Activated T-helper 2 cell treated with anti-CD3 and anti-CD28 coated beads, Interferon-gamma antibody, Interleukin-2, Interleukin-4, amounts not matched to agents 10 μg/mL and 5 μg/mL and 100 μg/mL, durations not matched to agents 14 hours and 24 hours and 36 hours (primary cell): ENCODE measurements at places on chromosomes 3 and 15. TPM values are rescaled to one million over a fixed set of nuclear protein-coding genes. Genes with fewer than 3 reads are reported as not detected.
A peak's percentile ranks its signal among the peaks of the same experiment; 100 is the strongest.

DNA sequence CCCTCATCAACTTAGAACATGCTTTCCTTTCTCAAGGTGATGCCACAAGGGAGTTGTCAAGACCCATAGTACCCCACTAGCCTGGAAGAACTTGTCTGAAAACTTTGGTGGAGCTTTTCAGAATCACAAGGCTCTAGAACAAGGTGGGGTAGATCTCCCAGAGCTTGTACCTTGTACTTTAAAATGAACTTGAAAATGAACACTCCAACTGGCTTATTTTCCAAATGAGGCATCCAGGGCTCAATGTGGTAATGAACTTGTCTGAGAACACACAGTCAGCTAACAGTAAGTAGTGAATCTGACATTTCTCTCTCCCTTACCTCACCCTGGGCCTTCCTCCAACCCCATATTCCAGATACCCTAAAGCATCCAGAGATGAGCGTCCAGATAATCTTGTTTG lies 81.8 kb upstream of the THBS1 start:
- no peak overlapping the region for H3K4me3 ChIP-seq
- H3K4me1 ChIP-seq, result peaks cover 17% of the 10 kb centered on the region
- H3K36me3 ChIP-seq, result no peaks in the 10 kb centered on the region

- peaks cover 13% of the 10 kb centered on the region for H3K27me3 ChIP-seq
- H3K4me3 ChIP-seq, result no peak overlapping the region
- no peaks in the 10 kb centered on the region for H3K36me3 ChIP-seq
- H3K27ac ChIP-seq, result no peak overlapping the region
- H3K4me1 ChIP-seq, result no peaks in the 10 kb centered on the region
Observed at GRCh38 chr15:81442454-81442853, 68.4 kb upstream of the TMC3 start.

DNA sequence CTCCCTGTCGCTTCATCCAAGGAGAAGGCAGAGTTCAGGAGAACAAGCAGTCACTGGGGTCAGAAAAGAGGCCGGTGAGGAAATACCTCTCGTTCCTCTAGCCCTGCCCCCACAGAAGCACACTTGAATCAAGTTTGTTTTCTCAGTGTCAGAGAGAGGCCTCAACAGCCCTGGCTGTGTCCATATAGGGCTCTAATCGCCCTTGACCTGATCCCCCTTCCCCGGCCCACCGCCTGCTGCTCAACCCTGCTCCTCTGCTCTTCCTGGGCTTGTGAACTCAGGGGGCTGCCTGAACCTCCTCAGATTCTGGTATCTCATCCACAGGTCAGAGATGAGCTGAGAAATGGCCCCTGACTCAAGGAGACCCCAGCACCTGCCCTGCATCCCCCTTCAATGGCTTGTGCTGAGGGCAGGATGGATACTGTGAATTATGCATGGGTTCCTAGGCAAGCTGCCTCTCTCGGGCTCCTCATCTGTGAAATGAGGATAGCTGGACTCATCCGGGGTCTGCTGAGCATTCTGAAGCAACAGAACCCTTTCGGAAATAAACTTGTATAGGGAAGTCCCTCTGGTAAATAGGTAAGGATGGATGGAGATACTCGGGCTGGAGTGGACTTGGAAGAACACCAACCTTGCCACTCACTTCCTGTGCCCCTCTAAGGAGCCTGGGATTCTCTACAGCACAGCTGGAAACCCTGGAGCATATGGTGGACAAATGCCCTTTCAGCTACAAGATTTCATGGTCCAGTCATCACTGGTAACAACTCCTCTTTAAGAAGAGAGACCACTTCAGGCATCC lies 147.5 kb downstream of the STT3B start:
- H3K4me3 ChIP-seq, result no peak overlapping the region
- H3K27ac ChIP-seq, result no peak overlapping the region
- H3K27me3 ChIP-seq, result no peaks in the 10 kb centered on the region

- peak overlapping the region; percentile 93 for H3K27ac ChIP-seq
- H3K36me3 ChIP-seq, result peaks cover 53% of the 10 kb centered on the region
- no peak overlapping the region for H3K4me3 ChIP-seq
- peaks cover 46% of the 10 kb centered on the region for H3K4me1 ChIP-seq
- no peaks in the 10 kb centered on the region for H3K27me3 ChIP-seq
- no peak for DNase-seq
Observed at GRCh38 chr15:89179966-89180875, 41.2 kb downstream of the RLBP1 start.

DNA sequence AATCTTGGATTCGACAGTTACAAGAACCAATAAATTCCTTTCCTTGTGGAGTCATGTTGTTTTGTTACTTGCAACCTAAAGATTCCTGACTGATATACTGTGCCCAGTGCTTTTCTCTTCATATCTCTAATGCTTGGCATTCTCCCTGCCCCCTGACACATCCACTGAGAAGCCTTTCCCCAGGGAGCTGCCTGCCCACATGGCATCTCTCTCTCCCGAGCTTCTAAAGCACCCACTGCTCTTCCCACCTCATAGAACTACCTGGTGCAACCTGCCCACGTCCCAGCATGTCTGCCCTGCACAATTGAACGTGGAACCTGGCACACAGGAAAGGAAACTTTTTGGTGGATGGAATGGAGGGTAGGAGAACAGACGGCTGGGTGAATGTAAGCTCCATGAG lies 6.8 kb downstream of the CYP8B1 start:
- H3K27me3 ChIP-seq, result peaks cover 3% of the 10 kb centered on the region
- no peaks in the 10 kb centered on the region for H3K36me3 ChIP-seq
- no peak for DNase-seq

DNA sequence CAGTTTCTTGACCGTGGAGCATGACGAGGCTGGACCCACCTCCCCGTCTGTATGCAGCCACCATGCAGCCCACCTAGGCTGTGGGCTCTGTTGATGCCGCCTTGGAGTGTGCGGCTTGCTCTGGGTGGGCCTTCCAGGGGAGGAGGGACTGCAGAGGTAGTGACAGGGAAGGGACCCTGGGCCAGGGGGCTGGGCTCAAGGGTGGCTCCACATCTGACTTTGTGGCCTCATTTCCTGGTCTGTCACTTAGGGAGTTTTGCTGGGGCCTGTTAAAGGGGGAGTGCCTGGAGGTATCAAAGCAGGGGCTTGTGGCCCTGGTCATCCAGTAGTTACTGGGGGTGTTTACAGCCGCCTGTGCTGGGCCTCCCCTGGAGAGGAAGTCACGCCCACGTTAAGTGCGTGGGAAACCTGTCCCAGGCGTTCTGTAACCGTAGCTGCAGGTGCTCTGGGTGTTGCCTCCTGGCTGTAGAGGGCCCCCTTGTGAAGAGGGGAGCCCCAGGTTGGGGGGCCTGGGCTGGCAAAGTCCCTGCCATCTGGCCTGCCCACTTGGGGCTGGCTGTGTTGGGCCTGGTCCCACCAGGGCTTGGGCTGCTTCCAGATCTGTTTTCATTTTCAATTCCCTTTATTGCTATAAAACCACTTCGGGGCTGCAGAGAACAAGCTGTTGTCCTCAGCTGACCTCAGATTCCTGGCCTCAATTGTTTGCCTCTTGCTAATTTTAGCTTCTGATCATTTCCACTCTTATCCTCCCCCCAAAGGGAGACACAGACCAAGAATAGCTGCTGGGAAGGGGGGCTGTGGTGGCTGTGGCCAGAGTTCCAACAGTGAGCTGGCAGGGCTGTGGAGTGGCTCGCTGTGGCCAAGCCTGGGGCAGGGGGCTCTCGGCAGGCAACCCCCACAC lies 26.5 kb downstream of the KLF13 start:
- peaks cover 81% of the 10 kb centered on the region for H3K4me1 ChIP-seq
- H3K27ac ChIP-seq, result peak overlapping the region; percentile 93
- no peaks in the 10 kb centered on the region for H3K27me3 ChIP-seq
- DNase-seq, result no peak

DNA sequence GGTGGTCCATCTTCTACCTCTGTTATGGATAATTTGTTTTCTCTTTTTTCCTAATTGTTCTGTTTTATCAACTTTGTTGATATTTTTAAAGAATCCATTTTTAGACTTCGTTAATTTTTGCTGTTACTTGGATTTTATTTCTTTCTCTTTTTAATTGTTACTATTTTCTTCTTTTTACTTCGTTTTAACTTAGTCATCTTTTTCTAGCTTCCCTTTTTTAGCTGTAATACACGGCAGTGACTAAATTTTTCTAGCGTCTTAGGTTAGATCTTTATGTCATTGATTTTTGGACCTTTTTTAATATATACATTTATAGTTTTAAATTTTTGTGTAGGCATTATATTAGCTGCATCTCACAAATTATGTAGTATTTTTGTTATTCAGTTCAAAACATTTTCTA lies 33.1 kb downstream of the ARIH2 start:
- no peak for DNase-seq
- peaks cover 15% of the 10 kb centered on the region for H3K36me3 ChIP-seq
- H3K4me1 ChIP-seq, result peaks cover 12% of the 10 kb centered on the region
- no peak overlapping the region for H3K27ac ChIP-seq

GRCh38 chr3:55521738-55522421 lies 34.8 kb upstream of the WNT5A start:
- H3K4me1 ChIP-seq, result no peaks in the 10 kb centered on the region
- DNase-seq, result no peak
- no peak overlapping the region for H3K4me3 ChIP-seq
- no peaks in the 10 kb centered on the region for H3K36me3 ChIP-seq
- no peak overlapping the region for H3K27ac ChIP-seq

- peaks cover 12% of the 10 kb centered on the region for H3K4me1 ChIP-seq
- peaks cover 7% of the 10 kb centered on the region for H3K27me3 ChIP-seq
- no peak overlapping the region for H3K27ac ChIP-seq
- peaks cover 18% of the 10 kb centered on the region for H3K36me3 ChIP-seq
Observed at GRCh38 chr3:141735770-141736465, 2.2 kb upstream of the RNF7 start.

- H3K4me3 ChIP-seq, result no peak overlapping the region
- no peak for DNase-seq
- no peaks in the 10 kb centered on the region for H3K27me3 ChIP-seq
- H3K36me3 ChIP-seq, result no peaks in the 10 kb centered on the region
Observed at GRCh38 chr3:74423867-74424266, 190.6 kb downstream of the CNTN3 start.

The AGTR1 gene
- total RNA-seq, result not detected in 2 replicates

GRCh38 chr3:173395073-173395411 lies 2.5 kb upstream of the NLGN1 start:
- peak overlapping the region; percentile 76 for H3K4me3 ChIP-seq
- peaks cover 58% of the 10 kb centered on the region for H3K27me3 ChIP-seq

The MOBP gene
- 0.14 TPM in 1 of 2 replicates, not detected in the other for total RNA-seq

- H3K4me1 ChIP-seq, result peaks cover 47% of the 10 kb centered on the region
- DNase-seq, result no peak
- peak overlapping the region; percentile 7 for H3K4me3 ChIP-seq
- H3K36me3 ChIP-seq, result peaks cover 2% of the 10 kb centered on the region
- H3K27me3 ChIP-seq, result no peaks in the 10 kb centered on the region
Observed at GRCh38 chr15:72786676-72787345, 3.3 kb upstream of the ADPGK start.

The PRR20G gene
- not detected in 2 replicates for total RNA-seq

DNA sequence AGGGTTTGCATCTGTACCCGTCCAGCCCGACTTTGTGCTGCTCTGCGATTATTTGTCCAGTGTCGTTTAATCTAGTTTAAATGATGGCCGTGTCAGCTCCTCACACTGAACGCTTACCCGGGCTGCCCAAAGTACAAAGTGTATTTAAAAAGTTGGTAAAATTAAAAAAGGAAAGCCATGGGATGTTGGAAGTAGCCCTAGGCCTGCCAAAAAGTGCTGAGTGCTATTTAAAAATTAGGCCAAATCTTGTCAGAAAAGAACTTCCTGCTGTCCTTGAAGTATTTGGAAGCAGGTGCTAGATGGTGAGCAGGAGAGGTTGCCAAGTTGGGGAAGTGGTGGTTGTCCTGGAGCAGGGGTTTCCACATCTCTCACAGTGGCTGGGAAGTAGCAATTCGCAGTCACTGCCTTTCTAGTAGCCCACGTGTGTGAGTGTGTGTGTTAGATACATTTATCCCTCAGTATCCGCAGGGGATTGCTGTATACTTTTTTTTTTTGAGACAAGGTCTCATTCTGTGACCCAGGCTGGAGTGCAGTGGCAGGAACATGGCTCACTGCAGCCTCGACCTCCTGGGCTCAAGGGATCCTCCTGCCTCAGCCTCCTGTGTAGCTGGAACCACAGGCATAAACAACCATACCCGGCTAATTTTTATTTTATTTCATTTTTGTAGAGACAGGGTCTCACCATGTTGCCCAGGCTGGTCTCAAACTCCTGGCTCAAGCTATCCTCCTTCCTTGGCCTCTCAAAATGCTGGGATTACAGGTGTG lies 664 bp downstream of the PPCDC start:
- peaks cover 11% of the 10 kb centered on the region for H3K4me1 ChIP-seq
- H3K27ac ChIP-seq, result peak overlapping the region; percentile 94
- H3K36me3 ChIP-seq, result peaks cover 7% of the 10 kb centered on the region
- H3K27me3 ChIP-seq, result no peaks in the 10 kb centered on the region
- peak overlapping the region; percentile 96 for H3K4me3 ChIP-seq

DNA sequence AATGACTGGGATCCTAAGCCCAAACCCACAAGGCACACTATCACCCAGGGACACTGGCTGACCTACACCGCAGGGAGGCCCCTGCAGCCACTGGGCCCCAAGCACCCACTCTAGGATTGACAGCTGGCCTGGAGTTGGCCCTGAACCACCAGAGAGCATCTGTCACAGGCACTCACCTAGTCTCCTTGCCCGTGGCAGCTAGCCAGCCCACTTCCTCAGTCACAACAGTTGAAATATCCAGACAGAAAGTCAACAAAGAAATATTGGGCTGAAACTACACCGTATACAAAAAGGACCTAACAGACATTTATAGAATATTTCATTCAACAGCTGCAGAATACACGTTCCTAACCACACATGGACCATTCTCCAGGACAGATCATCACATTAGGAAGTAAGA lies 5.2 kb upstream of the SPINK8 start:
- no peak overlapping the region for H3K27ac ChIP-seq
- no peak overlapping the region for H3K4me3 ChIP-seq
- DNase-seq, result no peak
- peaks cover 23% of the 10 kb centered on the region for H3K27me3 ChIP-seq

The KNG1 gene
- not detected in 2 replicates for total RNA-seq

DNA sequence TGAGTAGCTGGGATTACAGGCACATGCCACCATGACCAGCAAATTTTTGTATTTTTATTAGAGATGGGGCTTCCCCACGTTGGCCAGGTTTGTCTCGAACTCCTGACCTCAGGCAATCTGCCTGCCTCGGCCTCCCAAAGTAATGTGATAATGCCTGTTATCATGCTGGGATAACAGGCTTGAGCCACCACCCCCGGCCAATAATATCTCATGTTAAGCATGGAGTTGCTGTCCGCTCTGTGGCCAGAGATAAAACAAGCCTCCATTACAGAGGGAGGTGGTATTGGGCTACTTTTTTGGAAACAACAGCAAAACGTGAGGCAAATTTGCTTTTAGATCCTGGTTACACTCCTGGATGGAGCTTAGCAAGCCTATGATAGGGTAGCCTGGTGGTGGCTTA lies 32.9 kb upstream of the ALG1L2 start:
- no peak overlapping the region for H3K27ac ChIP-seq
- no peaks in the 10 kb centered on the region for H3K4me1 ChIP-seq
- no peak for DNase-seq
- H3K36me3 ChIP-seq, result no peaks in the 10 kb centered on the region
- no peak overlapping the region for H3K4me3 ChIP-seq
- H3K27me3 ChIP-seq, result no peaks in the 10 kb centered on the region

The EPHB1 gene
- 0.71 and 1.5 TPM in 2 replicates for total RNA-seq

- H3K27me3 ChIP-seq, result no peaks in the 10 kb centered on the region
- no peak overlapping the region for H3K4me3 ChIP-seq
- no peak for DNase-seq
Observed at GRCh38 chr15:53535886-53536285, 223.6 kb downstream of the WDR72 start.

- peaks cover 4% of the 10 kb centered on the region for H3K36me3 ChIP-seq
- DNase-seq, result no peak
Observed at GRCh38 chr3:23911397-23911796, 5.4 kb downstream of the NKIRAS1 start.

GRCh38 chr3:9399746-9400145 lies 2.3 kb downstream of the SETD5 start:
- no peaks in the 10 kb centered on the region for H3K27me3 ChIP-seq
- H3K36me3 ChIP-seq, result peaks cover 42% of the 10 kb centered on the region
- peak overlapping the region; percentile 39 for H3K27ac ChIP-seq
- H3K4me3 ChIP-seq, result peak overlapping the region; percentile 100
- no peak for DNase-seq
- H3K4me1 ChIP-seq, result peaks cover 52% of the 10 kb centered on the region

The TRAT1 gene
- total RNA-seq, result 17.0 and 17.7 TPM in 2 replicates

The CLRN1 gene
- total RNA-seq, result not detected in 2 replicates
